ENCODE measurements at places on chromosomes 16 and 17.

GRCh38 chr17:13283606-13284005, 265.8 kb upstream of the ELAC2 start:
- no peak for DNase-seq

- DNase-seq: peak; percentile 92
Measured at GRCh38 chr17:35242805-35243560, at the start of gene SLFN5. SLFN5 (plus strand) TSS chr17:35243072; CDS start chr17:35258691, 15,619 bp downstream.

GRCh38 chr16:85947230-85948137, 48.5 kb downstream of the IRF8 start:
- no peak for DNase-seq

GRCh38 chr17:1627182-1627981, 1.3 kb downstream of the SLC43A2 start:
- DNase-seq: no peak

DNA sequence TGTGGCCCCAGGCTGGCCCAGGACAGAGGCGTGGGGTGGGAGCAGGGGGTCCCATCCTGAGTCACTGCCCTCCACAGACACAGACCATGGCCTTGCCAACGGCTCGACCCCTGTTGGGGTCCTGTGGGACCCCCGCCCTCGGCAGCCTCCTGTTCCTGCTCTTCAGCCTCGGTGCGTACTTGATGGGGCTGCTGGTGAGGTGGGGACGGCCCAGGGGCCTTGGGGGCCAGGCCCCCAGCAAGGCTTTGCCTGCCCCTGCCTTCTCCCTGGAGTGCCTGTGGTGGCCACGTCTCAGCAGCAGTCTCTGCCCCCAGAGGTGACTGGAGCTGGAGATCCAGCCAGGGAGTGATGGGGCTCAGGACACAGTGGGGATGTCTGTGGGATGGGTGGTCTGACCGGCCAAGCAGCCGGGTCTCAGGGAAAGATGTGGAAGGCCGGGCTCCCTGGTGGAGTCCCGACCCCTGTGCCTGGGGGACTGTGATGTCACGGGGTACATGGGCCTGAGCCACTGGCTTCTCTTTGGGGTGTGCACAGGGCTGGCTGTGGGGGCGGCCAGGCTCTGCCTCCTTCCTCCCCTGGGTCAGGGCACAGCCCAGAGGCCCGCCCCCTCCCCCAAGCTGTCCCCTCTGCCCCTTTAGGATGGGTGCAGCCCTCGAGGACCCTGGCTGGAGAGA, 2.2 kb downstream of the MSLN start:
- DNase-seq: no peak

- no peak for DNase-seq
Measured at GRCh38 chr17:66649818-66650543, 184.9 kb upstream of the CACNG5 start.

- DNase-seq: no peak
Measured at GRCh38 chr16:66382171-66382965, 15.9 kb downstream of the CDH5 start.

GRCh38 chr16:72569677-72570076, 397.7 kb upstream of the PMFBP1 start:
- no peak for DNase-seq

GRCh38 chr16:85185303-85186100, 73.2 kb upstream of the CIBAR2 start:
- DNase-seq: no peak

DNA sequence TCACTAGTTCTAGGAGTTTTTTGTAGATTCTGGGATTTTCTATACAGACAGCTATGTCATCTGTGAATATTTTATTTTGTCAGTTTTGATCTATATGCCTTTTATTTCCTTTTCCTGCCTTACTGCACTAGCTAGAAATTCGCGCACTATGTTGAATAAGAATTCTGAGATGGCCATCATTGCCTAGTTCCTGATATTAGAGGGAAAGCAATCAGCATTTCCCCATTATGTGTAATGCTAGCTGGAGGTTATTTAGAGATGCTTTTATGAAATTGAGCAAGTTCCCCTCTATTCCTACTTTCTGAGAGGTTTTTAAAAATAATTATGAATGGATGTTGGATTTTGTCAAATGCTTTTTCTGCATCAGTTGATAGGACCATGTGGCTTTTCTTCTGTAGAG, 23.8 kb downstream of the MPRIP start:
- DNase-seq: no peak

DNA sequence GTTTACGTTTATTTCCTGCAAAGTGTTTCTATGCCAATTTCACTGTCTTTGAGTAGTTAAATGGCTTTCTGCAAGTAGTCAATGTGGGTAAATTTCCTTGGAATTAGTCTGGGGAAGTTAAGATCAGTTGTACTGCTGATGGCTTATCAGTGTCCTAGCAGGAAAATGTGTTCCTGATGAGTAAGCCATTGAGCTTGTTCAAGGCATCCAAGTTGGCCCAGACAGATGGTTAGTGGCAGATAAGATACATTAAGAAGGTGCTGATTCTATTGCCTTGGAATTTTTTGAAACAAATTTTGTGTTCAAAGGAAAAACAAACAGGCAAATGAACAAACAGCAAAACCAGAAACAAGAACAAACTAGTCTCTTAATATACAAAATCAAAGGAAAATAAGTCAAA, 258.4 kb downstream of the MAP2K6 start:
- no peak for DNase-seq

DNA sequence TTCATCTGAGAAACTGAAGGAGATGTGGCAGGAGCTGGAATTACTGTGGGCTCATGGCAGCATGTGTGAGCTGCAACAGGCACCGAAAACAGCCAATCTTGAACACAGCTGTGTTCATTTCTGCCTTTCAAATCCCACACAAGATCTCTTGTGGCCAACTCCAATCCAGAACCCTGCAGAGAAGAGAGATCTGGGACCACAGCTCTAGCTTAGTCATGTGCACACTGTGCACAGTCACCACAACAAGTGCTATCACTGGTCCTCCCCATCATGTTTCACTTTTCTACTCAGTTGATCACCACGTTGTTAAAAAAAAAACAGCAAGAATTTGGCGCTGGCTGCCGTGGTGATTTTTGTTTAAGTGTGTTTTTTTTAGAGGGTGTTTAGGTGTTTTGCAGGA, 254.5 kb upstream of the ELAC2 start:
- DNase-seq: no peak

DNA sequence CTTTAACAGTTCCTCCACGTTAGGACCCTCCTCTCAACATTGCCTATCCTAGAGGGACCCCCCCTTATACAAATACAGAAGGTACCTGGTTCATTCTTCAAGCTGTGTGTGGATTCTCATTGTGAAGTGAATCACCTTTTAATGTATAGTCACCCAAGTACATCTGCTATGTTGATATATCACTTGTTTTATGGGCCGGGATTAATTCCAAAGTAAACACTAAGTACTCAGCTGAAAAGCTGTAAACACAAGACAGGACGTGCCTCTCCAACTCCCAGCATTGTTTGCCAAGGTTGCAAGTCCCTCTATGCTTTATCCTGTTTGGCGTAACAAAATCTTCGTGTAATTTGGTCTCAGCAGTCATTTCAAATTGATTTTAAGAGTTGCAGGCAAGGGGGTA, 123.6 kb downstream of the RBFOX1 start:
- DNase-seq: no peak

GRCh38 chr17:27956601-27957445, 63.7 kb upstream of the LYRM9 start:
- DNase-seq: no peak

DNA sequence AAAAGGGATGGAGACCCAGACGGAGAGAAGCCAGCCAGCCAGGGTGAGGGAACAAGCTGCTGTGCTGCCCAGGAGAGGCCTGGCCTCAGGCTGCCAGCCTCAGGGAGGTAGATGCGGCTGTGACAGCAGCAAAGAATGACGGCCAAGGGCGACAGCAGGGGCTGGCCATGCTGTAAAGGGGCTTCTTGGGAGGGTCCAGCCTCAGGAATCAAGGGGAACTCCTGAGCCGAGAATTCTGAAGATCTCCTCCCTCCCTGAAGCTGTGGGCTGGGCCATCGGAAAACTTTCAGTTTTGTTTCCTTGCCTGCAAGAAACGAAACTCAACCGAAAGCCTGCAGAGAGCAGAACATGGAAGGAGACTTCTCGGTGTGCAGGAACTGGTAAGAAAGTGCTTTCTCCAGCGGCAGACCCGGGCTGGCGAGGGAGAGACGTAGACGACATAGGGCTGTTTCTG, at the start of gene XAF1:
Gene XAF1 (plus strand): TSS at position 316 of the 454 bp plus-strand sequence. CDS start 33 bp downstream, at position 349.
- DNase-seq: no peak

GRCh38 chr17:42031584-42031983, 11.7 kb downstream of the NKIRAS2 start:
- DNase-seq: no peak

GRCh38 chr16:30046178-30046577, 15.1 kb upstream of the TLCD3B start:
- DNase-seq: no peak

GRCh38 chr16:89407282-89407924, 83.0 kb downstream of the ANKRD11 start:
- DNase-seq: no peak

DNA sequence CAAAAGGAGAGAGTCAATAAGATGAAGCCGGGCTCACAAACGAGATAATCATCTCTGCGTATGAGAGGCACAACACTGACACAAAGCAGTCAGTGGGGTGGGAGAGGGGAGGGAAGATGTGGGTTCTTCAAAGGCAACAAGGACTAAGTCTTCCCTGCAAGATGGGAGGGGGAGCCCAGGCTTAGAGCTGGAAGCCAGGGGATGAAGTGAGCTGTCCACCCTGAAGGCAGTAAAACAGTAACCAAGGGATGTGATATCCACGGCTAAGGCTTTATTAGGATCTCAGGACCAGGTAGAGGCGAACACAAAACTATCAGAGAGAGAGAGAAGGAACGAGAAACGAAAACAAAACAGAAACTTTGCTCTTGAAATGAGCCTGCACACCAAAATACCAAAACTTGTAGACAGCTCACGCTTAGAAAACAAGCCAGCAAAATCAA, 115.9 kb downstream of the DYNLRB2 start:
- no peak for DNase-seq

DNA sequence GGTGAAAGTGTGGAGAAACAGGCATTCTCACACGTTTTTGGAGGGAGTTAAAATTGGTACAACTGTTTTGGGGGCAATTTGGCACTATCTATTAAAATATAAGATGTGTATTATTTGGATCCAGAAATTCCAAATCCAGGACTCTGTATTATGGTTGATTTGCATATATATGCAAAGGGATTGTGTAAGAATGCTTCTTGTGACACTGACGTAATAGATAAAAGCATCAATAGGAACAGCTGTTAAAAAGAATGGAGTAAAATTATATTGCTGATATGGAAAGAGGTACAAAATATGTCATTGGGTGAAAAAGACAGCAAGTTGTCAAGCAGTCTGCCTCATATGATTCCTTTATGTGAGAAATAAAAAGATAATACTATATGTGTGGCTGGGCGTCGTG, 17.3 kb downstream of the FA2H start:
- DNase-seq: no peak

- no peak for DNase-seq
Measured at GRCh38 chr17:19290066-19290705, 53.0 kb downstream of the EPN2 start.

DNA sequence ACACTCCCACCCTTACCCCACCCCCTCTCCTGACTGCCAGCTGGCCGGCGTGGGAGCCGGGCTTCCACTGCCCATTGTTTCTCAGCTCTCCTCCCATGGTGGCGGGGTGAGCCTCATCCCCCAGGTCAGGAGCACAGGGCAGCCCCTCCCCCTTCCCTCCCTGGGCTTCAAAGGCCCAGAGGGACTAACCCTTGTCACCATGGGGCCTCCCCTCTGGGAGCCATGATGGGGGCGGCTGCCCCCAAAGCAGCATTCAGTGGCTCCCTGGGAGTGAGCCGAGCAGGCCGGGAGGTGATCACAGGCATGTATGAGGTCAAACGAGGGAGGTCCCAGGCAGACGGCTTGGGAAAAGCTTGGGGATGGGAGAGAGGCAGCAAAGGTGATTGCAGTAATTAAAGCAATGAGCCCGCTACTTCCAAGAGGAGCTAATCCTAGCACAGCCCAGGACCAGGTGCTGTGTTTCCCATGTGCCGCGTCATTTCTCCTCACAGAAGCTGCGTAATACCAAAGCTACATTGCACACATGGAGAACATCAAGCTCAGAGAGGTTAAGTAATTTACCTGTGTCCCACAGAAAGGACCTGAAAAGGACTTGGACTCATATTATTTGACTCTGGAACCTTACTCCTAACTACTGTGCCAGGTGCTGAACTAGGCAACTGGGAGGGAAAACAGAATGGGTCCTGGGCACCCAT, 24.5 kb downstream of the CDK5RAP3 start:
- peak; percentile 94 for DNase-seq

DNA sequence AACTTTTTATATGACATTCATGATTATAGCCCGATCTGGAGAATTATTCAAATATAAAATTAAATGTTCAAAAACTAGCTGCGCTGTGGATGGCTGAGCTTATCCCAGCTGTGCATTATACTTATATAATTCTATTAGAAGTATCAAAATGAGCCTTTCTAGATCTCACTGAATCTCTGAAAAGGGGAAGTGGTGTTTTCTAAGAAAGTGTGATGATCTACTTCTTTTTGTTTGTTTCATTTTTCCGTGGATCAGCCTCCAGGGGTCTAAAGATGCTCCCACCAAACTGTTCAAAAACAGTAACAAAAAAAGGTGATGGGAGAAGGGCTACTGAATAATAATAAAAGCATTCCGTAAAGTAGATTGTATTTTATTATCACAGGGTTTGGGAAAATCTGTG, 411.3 kb upstream of the PSMD7 start:
- DNase-seq: no peak

DNA sequence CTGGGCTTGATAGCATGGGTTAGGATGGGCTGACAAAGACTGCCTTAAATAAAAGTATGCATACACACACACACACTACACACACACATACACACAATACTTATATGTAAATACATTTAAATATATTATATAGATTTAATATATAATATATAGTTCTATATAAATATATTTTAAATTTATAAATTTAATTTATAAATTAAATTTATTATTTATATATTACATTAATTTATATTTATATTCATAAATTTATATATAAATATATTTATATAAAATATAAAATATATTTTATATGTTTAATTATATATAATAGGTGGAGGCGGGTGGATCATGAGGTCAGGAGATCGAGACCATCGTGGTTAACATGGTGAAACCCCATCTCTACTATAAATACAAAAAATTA, 83.2 kb downstream of the CDH13 start:
- no peak for DNase-seq

DNA sequence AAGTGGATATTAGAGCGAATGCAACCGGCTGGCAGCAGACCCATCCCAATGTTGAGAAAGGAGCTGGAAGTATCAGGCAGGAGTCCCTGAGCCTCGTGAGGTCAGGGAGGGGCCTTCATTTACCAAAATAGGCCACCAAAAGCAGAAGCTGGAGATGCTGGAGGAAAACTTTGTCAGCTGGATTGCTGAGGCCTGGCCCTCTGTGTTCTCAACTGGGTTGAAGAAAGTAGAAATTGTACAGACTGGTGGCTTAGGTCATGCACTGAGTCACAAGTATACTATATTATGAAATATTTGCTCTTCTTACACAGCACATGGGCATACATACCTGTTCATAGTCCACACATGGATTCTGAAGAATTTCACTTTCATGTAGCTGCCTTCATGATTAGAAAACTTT, 23.2 kb upstream of the TEKT3 start:
- no peak for DNase-seq

- peak; percentile 25 for DNase-seq
Measured at GRCh38 chr17:64183815-64184214, 53.9 kb upstream of the ERN1 start.

- DNase-seq: peak; percentile 76
Measured at GRCh38 chr17:51121620-51122472, 1.2 kb upstream of the SPAG9 start.

All from ecto neural progenitor cell (in vitro differentiated cells).